ENCODE measurements at places on chromosomes 6 and 20.
A peak's percentile ranks its signal among the peaks of the same experiment; 100 is the strongest.

DNA sequence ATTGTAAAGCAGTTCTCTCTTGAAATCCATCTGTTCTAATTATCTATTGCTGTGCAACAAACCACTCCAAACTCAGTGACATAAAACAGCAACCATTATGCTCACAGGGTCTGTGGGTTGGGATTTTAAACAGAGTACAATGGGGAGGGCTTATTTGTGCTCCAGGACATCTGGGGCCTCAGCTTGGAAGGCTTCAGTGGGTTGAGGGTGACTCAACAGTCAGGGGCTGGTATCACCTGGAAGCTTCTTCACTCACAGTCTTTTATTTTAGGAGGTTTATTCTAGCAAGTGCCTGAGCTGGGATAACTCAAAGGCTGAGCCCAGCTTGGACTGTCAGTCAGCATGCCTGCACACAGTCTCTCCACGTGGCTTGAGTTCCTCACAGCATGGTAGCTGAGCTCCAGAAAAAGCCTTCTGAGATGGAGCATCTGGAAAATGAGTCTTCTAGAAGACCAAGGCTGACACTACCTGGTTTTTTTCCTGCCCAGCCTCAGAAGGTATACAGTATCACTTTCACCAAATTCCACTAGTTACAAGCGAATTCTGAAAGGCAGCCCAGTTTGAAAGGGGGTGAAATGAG is 234.6 kb upstream of the ID4 start:
- DNase-seq: no peak

DNA sequence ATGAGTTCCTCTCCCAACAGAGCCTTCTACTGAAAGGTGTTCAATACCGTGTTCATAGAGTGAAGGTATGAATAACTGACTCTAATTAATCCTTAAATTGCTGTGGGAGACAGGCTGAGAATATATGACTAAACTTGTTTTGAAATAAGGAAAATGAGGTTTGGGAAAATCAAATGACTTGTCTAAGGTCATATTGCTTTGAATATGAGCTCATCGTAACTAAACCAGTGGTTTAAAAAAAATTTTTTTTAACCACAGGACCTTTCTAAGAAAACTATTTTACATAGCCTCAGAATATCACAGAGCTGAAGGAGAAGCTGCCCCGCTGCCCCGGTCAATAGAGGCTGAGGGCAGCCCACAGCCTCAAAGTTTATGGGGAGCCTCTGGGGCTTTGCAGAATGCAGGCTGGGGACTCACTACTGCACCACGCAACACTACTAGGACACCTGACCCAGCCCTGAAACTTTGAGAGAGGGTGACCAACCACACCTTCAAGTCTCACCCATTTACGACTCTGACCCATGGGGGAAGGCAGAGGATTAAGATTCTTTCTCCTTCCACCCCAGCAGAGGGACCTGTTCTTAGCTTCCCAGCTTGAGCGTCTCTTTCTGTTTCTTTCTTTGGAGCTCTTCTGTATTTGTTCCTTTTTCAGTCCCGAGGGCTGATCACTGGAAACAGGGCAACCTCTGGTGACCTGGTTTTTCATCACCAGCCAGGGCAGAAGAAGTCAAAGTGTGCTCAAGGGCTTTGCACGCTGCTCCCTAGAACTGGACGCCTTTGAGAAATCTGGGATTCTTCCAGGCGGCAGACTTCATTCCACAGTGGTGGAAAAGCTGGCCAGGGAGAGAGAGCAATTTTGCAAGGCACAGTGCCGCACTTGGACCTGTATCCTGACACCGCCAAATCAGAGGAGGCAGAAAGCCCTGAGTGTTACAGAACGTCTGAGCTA is 220.2 kb downstream of the ATXN1 start:
- DNase-seq: no peak

- DNase-seq: peak; percentile 43
Measured at GRCh38 chr20:20594171-20594530, 118.3 kb downstream of the RALGAPA2 start.

DNA sequence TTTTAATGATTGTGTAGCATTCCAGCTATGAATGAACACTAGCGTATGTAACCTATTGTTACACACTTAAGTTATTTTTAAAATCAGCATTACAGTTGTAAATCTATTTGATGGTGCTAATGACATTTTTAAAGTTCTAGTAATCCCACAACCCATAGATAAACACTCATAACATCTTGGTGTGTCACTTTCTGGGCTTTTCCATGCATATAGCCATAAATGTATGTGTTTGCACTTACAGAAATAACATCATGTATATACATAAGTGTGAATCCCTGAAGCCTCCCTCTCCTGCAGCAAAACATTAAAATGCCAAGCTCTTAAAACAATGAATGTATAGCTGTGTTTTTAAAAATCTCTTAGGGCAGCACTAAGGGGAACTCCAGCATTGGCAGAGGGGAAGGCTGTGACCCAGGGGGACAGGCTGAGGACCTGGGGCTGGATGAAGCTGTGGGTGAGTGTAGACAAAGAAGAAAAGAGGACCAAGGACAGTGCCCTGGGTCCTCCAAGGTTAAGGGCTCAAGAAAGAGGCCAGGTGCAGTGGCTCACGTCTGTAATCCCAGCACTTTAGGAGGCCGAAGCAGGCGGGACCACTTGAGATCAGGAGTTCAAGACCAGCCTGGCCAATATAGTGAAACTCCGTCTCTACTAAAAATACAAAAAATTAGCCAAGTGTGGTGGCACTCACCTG is 929 bp upstream of the CENPB start:
- no peak for DNase-seq

DNA sequence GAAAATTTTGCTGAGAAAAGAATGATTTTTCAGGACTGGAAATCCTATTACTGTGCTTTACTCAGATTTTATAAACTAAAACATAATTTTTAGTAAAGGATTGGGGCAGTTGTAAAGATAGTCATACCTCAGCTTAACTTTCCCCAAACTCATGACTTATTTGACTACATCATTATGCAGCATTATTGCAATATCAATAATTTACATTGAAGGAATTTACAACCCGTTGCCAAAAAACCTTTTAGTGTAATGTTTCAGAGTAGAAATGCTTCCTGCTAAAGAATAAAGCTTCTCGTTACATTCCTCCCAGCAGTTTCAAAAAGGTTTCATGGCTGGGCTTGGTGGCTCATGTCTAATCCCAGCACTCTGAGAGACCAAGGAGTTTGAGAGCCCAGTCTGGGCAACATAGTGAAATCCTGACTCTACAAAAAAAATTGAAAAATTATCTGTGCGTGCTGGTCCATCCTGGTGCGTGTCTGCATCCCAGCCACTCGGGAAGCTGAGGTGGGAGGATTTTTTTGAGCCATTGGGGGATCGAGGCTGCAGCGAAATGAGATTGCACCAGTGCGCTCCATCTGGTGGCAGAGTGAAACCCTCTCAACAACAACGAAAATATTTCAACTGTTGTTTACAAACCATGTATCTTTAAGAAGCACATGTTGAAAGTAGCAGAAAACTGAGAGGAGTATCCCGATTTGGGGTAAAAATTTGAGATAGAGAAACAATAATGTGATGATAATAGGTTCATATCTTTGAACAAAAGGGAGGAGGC is 4.4 kb downstream of the AMD1 start:
- DNase-seq: no peak

DNA sequence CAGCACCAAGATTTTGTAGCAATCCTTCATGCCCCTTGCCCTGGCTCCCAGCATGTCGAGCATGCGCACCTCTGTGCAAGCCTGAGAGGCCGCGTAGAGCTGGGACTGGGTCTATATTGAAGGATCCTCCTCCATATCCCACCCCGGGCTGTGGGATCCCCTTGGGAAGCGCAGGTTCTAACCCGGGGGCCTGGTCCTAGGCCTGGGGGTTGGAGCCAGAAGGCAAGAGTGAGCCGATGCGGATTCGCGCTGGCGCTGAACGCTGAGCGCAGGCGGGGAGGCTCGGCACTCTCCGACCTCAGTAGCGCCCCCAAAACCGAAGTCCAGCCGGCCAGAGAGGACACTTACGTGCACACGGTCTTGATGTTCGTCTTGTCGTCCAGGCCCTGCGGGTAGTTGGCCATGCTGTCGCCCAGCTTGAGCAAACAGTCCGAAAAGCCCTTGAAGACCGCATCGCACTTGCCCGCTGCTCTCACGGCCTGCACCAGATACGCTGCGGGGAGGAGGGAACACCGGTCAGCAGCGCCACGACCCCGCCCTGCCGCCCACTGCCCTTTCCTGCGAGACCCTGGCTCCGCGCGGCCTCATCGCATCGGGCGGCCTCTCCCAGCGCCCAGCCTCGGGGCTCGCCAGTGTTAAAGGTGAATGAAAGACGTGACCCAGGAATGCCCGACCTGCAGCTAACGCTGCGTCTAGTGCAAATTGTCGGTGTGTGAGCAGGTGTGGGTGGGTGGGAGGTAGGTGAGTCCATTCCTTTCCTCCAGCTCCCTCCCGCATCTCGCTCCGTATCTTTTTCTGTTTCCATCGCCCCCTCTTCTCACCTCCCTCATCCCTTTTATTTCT is 4.5 kb downstream of the NRN1 start:
- DNase-seq: no peak

DNA sequence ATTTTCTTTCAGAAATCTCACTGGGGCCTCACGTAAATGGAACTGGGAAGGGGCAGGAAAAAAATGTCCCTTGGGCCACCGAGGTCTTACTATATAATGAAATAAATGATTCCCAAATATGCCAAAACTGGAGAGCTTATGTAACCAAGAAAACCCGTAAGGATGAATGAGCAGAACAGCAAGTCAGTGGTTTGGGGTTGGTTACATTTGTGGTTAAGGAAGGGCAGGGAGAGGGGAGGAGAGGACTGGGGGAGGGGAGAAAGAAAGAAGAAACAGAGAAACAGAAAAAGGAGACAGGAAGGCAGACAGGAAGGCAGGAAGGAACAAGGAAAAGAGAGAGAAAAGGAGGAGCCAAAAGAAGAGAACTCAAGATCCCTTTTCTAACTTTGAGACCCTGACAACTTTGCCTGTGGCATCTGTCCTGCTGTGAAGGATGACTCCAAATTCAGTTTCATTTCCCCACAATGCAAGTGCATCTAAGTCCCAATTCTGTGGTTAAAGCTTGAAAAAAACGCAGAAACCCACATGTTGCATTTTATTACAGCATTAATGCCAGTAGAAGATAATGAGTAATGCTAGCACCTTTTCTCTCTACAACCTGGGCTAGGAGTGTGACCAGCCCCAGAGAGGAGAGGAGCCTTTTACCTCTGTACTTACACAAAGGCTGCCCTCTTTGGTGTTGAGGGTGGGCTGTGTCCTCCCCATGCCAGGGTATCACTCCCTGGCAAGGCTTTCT is 10.8 kb upstream of the ARMC2 start:
- no peak for DNase-seq

- DNase-seq: no peak
Measured at GRCh38 chr6:112040956-112041355, 12.9 kb upstream of the CCN6 start.
